ENCODE measurements at places on chromosomes 4 and X. TPM values are rescaled to one million over a fixed set of nuclear protein-coding genes. Genes with fewer than 3 reads are reported as not detected.

Gene AREG
- total RNA-seq = 96.5 TPM

Gene DKK2
- total RNA-seq = not detected

Gene IL13RA1
- total RNA-seq = 55.3 TPM

Gene PLAC1
- total RNA-seq = 0.82 TPM

Gene NPNT
- 0.18 TPM for total RNA-seq

Gene TMPRSS11F
- not detected for total RNA-seq

Gene TEX13B
- total RNA-seq = not detected

Gene FGF2
- total RNA-seq = 37.1 TPM

Gene XPNPEP2
- not detected for total RNA-seq

Gene GABRQ
- total RNA-seq = 0.32 TPM

Gene AKAP4
- not detected for total RNA-seq

Gene HMX1
- 0.16 TPM for total RNA-seq

Gene MTMR8
- total RNA-seq = 0.63 TPM

Gene MID1IP1
- 38.2 TPM for total RNA-seq

Gene MAGIX
- total RNA-seq = 1.7 TPM

Gene SRD5A3
- total RNA-seq = 10.1 TPM

Gene HSFX1
- total RNA-seq = 0.14 TPM

Gene SMS
- 200 TPM for total RNA-seq

Gene BBS12
- 1.9 TPM for total RNA-seq

Gene DCAF4L1
- 0.12 TPM for total RNA-seq

Gene MAML3
- 11.9 TPM for total RNA-seq

Gene BMP3
- total RNA-seq = not detected

Gene TDO2
- total RNA-seq = 0.94 TPM

Gene EPGN
- not detected for total RNA-seq

Gene ALAS2
- total RNA-seq = not detected

Measured in A549 treated with RU486 at 1 μM for 4 hours (cell line).